ENCODE measurements at places on chromosomes 4 and X.

DNA sequence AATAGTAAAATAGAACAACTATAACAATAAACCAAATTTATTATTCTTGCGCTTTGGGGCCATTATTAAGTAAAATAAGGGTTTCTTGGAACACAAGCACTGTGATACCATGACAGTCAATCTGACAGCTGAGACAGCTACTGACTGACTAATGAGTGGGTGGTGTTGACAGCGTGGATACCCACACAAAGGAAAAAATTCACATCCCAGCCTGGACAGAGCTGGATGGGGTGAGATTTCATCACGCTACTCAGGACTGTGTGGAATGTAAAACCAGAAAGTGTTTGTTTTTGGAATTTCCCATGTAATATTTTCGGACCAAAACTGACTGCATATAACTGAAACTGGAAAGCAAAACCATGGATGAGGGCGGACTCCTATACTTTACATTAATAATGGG lies 48.8 kb downstream of the IGFBP7 start:
- no peak for DNase-seq

DNA sequence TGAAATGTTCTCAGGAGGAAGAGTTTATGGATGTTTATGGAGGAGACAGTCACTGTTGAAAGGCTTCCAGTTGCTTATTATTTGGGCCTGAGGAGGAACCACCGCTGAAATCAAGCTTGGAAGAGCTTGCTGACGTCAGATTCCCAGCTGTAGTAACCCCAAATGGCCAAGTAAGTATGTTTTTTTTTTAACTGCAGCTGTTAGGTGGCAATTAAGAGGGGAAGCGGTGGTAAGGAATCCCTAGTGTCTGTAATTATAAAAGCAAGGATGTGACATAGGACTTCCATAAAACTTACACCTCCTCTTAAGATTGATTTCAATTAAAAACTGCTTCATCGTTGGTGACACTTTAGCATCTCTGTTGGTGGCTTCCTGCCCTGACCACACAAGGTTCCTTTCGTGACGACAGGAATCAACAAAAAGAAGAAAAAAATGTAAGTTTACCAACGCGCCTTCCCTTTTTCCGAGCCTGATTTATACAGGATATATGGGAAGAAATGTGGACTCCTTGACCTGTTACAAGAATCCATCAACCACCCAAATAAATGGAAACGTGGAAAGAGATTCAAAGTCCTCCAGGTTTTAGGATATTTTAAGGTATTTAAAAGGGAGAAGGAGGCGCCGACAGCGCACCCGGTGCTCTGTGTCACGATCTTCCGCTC lies 884 bp downstream of the RELL1 start:
- no peak for DNase-seq

DNA sequence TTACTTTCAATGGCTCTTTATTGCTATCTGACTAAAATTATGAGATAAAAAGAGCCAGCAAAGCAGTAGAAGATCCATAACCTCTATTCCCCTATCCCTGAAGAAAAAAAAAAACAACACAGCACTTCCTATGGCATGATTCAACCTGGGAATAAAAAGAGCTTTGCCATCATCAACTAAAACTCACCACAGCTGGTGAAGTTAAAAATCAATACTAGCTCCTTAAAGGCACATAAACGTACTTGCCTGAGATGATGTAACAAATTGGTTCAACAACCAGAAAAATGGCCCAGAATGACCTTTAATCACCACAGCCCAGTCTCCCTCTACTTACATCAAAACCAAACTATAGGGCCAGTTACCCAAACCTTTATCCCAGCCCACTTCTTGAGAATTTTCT lies 153.8 kb downstream of the MAML3 start:
- no peak for DNase-seq

- DNase-seq, result no peak
These were observed 540.5 kb upstream of the BOD1L1 start for GRCh38 chr4:14167876-14168510.

DNA sequence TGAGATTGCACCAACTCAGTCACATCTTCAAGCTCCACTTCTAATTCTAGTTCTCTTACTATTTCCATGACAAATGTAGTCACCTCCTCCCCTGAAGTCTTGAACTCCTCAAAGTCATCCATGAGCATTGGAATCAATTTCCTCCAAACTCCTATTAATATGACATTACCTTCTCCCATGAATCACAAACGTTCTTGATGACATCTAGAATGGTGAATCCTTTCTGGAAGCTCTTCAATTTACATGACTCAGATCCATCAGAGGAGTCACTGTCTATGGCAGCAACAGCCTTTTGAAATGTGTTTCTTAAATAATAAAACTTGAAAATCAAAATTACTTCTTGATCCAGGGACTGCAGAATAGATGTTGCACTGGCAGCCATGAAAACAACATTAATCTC lies 34.5 kb downstream of the GALNTL6 start:
- no peak for DNase-seq

DNA sequence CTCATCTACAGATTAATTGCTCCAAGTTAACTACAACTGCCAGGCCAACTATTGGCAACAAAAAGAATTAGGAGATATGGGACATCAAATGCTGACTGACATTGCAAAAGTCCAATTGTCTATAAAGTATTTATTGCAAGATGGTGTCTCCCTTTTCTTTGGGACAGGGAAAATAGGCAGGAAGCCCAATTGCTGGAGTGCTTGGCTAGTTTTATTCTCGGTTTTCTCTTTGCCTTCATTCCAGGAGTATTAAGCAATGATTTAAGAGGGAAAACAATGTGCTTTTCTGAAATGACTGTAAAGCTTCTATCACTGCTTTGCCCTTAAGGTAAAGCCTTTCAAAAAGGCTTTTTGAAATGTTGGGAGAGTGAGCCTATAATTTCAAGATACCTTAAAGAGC lies 62.8 kb upstream of the DIAPH2 start:
- DNase-seq, result no peak

Data from NCI-H187 treated with DMSO at 0.1 percent for 48 hours (cell line).